ENCODE measurements at places on chromosomes 13 and 19. TPM values are rescaled to one million over a fixed set of nuclear protein-coding genes. Genes with fewer than 3 reads are reported as not detected.

- DNase-seq, result no peak
Observed at GRCh38 chr13:20498659-20499058, 27.0 kb downstream of the CRYL1 start.

Gene TMEM190
- polyA plus RNA-seq, result not detected

DNA sequence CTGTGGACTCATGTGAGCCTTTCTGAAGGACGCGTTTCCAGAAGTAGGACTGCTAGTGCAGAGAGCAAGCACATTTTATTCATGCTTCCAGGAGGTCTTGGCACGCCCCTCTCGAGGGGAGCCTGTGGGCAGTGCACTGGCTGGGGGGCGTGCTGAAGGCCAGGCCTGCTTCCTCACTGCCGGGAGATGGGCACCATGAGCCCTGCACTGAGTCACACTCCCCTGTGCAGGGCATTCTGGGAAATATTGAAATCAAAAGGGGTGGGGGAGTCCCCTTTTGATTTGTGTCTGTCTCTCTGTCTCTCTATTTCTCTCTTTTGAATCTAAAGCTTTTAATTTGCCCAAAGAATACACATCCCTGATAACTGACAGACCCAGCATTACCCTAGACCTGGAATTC lies 34.0 kb downstream of the DPF1 start:
- DNase-seq, result no peak

DNA sequence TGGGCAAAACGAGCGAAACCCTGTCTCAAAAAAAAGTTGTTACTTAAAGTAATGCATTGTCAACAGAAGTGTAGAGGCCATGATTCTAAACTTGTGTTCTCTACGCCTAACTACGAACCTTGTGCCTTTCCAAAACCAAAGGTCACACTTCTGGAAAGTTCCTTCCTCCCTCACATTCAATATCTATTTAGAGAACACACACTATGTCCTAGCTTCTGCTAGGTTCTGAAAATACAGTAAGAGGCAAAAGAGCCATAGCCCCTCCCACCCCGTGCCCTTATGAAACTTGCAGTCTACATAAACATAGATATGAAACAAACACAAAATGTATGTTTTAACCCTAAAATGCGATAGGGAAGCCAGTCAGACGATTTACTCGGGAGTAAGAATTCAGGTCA lies 36.4 kb downstream of the RNF6 start:
- no peak for DNase-seq

Gene CEACAM20
- polyA plus RNA-seq, result not detected

Gene MAP1S
- polyA plus RNA-seq, result 36.1 TPM

Gene PGLYRP2
- polyA plus RNA-seq, result not detected

Gene DENND1C
- polyA plus RNA-seq, result 39.1 TPM

DNA sequence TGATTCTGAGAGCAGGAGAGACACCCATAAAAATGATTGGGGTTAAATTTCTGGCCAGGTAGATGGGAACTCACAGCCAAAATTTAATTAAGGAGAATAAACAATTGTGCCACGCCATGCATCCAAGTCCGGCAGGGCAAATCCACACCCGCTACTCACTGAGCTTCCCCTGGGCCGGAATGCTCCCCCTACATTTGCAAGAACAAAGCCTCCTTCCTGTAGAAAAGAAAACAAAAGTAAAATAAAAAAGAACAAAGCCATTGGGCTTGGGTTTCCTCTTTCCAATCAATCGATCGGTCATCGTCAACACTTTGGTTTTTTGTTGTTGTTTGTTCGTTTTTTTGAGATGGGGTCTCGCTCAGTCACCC lies 30.2 kb upstream of the TFDP1 start:
- no peak for DNase-seq

DNA sequence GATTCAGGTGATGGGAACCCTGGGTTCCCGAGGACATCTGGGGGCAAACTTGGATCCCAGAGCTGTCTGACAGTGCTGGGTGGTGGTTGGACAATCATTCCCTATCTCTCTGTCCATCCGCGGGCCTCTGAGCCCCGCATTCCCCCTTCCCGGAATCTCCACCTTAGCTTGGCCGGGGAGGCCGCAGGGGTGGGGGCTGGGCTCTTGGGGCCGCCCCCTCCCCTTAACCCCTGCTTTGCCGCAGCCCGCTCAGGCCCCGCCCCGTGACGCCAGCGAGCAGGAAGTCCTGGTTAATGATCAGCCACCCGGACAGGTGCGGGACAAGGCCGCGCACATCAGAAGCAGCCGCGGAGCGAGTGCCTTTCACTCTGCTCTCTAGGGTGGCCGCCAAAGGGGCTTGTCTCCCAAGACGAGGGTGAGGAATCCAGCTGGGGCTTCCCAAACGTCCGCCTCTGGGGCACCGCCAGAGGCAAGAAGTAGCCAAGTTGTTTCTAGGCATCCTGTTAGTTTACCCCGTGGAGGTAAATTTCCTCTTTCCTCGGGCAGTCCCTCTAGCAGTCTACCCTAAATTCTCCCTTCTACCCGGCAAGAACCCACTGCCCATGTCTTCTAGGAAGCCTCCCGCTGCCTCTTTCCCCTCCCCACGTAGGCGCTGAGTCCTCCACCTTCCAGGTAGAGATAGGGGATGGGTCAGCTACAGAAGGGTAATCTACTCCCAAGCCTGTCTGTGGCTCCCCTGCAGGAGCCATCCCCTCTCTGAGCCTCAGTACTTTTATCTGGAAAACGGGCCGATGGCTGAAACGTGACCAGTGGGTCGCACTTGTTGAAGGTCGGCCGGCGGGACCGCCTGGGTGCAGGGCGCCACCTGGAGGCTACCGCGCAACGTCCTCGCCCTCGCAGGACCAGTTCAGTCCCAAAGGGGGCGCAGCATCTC lies 3.0 kb downstream of the IRF2BP1 start:
- DNase-seq, result no peak

- no peak for DNase-seq
Observed at GRCh38 chr13:111219280-111219679, 101.2 kb upstream of the TEX29 start.

DNA sequence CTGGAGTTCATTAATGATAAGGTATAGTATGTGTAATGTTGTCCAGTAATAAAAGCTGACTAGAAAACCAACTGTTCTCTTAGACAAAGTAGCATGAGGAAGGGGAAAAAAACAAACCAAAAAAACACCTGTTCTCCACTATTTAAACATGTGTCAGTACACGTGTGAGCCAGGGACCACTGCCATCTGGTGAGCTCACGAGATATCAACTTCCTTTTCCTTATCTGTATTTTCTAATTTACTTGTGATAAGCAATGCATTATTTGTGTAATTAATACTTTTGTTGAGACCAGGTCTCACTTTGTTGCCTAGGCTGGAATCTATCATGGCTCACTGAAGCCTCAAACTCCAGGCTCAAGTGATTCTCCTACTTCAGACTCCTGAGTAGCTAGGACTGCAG lies 4.3 kb upstream of the SIX5 start:
- no peak for DNase-seq

DNA sequence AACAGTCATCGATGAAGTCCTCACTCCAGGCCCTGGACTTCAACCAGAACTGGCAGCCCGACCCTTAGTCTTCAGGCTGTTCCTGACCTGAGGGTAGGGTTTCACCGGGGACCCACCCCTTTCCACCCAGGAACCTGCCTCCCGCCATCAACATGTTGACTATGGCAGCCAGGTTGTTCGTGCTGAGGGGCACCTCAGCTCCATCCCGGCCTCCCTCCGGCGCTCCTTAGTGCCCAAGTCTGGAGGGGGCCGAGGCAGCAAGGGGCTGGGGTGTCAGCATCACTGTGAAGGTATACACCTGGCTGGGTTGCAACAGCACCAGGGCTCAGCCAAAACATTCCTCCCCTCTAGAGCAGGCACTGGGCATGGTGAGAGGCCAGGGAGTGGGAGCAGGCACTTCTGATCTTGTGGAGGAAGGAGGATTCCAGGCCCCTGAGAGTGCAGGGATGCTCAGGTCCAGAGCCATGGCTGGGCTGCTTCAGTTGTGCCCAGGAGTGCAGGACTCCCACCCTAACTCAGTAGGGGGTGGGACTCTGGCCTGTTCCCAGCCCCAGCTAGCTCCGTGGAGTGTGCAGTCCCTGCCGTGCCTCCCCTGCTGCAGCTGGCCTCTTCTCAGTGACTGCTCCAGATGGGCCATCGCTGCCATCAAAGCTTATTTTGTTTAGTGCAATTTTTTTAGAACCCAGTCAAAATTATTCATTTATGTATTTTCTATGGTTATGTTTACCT lies 1445.9 kb downstream of the PCDH9 start:
- DNase-seq, result no peak

GRCh38 chr19:11378319-11379189 lies 4.1 kb downstream of the SWSAP1 start:
- no peak for DNase-seq

- DNase-seq, result no peak
Observed at GRCh38 chr19:17266589-17266974, 661 bp upstream of the BABAM1 start.

Gene VSTM1
- 0.23 TPM for polyA plus RNA-seq

Gene CDX2
- polyA plus RNA-seq, result not detected

- DNase-seq, result no peak
Observed at GRCh38 chr19:16233081-16233776, 35.5 kb downstream of the AP1M1 start.

DNA sequence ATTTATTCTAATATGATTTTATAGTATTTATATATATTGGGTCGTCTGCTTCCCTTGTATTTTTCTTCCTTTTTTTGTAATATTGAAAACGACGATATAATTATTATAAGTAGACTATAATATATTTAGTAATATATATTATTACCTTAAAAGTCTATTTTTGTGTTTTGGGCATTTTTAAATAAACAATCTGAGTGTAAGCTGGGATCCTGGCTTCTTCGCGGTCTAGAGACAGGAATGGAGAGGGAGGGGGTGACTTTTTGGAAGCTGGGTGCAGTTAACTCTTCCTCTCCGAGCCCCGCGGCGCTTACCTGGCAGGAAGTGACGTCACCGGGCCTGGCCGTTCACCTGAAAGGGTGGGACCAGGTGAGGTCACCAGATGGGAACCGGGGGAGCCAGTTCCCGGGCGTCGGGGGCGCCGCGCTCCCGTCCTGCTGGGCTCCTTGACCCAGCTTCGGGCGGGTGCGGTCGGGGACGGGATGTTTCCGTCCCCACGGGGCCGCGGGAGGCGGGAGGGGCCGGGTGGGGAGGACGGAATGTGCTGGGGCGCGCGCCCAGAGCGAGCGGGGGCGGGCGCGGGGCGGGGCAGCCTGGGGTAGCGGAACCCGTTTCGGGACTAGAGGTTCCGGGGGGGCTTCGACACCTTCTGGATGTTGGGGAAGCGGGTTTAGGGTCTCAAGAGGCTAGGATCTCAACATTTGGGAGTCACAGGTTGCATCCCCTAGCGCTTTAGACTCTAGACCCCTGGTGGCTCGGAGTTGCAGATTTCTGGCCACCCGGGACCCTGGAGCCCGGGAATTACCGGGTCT lies 2.8 kb downstream of the ZFP36 start:
- no peak for DNase-seq

DNA sequence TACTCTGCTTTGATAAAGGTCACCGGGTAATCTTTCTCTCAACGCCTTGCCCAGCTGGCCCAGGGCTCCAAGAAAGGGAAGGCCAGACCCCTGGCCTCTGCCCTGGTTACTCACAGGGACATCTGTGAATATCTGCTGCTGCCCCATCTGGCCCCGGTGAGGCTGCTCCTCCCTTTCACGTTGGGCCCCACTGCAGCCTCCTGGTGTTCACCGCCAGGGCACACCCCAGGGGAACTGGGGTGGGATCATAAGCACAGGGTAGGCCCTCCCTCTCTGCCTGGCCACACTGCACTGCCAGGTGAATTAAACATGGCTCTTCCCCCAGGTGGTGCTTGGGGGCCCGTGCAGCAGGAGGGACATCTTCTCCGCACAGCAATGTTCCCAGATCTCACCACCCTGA lies 12.7 kb downstream of the LAIR1 start:
- DNase-seq, result no peak

DNA sequence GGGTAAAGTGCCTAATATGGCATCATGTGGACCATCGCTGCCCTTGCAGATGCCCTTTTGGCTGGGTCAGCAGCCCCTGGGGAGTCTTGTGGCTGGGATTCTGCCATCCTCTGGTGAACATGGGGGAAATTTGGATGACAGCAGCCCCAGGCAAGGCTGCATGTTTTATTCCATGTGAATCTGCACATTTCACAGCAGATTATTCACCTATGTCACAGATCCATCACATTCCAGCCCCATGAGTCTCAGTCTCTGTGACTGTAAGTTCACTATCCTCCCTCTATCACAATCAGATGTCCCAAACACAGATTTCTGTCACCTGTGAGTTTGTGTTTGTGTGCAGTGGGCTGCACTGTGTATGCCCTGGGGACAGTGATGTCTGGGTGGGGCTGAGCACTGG lies 36.8 kb upstream of the PSG9 start:
- no peak for DNase-seq

Gene PSG11
- polyA plus RNA-seq, result not detected

- DNase-seq, result no peak
Observed at GRCh38 chr19:5451494-5451893, 3.7 kb upstream of the ZNRF4 start.

- no peak for DNase-seq
Observed at GRCh38 chr13:106702505-106702904, 134.6 kb upstream of the ARGLU1 start.

GRCh38 chr13:45765464-45765863 lies 63.3 kb downstream of the CBY2 start:
- no peak for DNase-seq
